Epithelial cell of prostate (primary cell): ENCODE measurements at places on chromosomes 5 and 9.

- DNase-seq: no peak
Measured at GRCh38 chr5:94432499-94432898, 185.9 kb downstream of the KIAA0825 start.

DNA sequence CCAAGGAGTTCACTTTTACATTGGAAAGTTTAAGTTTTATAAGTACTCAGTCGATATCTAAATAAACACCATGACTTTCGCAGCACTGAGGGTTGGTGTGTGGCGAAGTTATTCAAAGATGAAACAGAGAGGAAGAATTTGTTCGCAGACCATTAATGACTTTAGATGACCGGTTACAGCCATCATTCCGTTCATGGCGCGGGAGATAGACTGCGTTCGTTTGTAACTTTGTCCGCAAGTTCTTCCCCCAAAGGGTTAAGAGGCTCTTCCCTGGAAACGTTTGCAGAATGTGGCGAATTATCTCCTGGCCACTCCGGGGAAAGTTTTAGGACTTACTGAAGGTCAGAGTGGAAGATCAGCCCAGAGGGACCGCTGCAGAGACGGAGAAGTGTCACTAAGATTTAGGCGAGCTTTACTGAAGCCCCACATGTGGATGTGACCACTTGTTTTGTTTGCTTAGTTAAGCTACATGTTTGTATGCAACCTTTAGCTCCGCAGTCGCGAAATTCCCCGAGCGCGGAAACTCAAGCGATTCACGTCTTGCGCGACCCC lies 2.2 kb upstream of the FOXD1 start:
- DNase-seq: no peak

- no peak for DNase-seq
Measured at GRCh38 chr9:135506327-135507103, 6.0 kb downstream of the MRPS2 start.

DNA sequence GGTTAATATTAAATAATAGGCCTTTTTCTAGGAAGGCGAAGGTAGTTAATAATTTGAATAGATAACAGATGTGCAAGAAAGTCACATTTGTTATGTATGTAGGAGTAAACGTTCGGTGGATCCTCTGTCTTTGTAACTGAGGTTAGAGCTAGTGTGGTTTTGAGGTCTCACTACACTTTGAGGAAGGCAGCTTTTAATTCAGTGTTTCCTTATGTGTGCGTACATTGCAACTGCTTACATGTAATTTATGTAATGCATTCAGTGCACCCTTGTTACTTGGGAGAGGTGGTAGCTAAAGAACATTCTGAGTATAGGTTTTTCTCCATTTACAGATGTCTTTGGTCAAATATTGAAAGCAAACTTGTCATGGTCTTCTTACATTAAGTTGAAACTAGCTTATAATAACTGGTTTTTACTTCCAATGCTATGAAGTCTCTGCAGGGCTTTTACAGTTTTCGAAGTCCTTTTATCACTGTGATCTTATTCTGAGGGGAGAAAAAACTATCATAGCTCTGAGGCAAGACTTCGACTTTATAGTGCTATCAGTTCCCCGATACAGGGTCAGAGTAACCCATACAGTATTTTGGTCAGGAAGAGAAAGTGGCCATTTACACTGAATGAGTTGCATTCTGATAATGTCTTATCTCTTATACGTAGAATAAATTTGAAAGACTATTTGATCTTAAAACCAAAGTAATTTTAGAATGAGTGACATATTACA lies 45.7 kb downstream of the TGFBR1 start:
- no peak for DNase-seq

GRCh38 chr9:21800931-21801682 lies 1.3 kb upstream of the MTAP start:
- DNase-seq: no peak

DNA sequence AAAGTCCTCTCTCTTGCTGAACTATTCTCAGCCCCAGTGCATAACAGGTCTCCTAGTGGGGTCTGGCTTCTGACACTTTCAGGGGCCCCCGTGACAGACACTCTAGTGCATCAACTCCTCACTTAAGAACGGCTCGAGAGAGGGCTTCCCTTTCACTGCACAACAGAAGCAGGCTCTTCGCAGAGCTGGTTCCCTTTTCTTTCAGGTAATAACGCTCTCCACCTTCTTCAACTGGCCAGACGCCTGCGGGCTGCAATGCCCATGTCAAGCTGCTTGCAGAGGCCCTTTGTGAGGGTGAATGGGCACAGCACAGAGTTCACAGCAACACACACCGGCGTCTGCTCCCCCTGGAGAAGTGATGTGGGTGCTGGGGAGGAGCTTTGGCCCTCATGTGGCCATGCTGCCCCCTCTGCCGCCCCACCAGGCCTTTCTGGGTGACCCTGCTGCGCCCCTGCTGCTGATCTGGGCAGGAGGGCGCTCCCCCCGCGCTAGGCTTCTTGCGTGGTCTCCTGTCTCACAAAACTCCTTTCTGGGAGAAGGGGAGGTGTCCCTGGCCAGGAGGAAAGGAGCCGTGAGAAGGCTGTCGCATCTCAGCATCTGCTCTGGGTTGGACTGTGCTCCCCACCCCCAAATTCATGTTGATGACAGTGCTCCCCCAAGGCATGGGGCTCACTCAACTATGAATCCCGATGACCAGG lies 2.4 kb downstream of the MRPL36 start:
- DNase-seq: no peak

DNA sequence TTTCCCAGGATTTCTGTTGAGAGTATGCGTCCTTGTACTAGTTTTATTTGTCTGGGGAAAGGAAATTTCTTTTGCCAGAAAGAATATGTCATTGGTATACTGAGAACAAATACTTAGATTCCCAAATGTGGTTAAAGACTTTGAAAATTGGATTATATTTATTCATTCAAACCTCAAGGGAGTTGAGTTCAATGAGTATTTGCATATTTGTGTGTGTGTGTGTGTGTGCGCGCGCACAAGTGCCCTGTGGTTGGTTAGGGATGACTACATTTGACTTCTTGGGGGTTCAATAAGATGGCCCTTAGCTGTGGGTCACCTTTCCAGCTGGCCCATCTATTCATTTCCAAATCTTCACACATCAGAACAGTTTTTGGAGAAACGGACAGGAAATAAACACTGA lies 4.9 kb downstream of the RXFP3 start:
- no peak for DNase-seq

DNA sequence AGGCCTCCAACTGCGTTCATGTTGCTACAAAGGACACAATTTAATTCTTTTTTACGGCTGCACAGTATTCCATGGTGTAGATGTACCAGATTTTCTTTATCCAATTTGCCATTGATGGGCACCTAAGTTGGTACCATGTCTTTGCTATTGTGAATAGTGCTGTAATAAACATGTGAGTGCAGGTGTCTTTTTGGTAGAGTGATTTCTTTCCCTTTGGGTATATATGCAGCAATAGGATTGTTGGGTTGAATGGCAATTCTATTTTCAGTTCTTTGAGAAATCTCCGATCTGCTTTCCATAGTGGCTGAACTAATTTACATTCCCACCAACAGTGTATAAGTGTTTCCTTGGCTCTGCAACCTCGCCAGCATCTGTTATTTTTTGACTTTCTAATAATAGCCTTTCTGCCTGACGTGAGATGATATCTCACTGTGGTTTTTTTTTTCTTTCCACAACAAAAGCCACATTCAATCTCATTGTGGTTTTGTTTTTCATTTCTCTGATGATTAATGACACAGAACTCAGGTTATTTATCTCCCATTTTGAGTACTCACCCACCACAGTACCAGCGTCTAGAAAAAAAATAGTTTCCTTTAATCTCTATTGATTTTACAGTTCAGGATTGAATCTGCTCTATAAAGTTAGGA lies 21.9 kb downstream of the ARRDC3 start:
- no peak for DNase-seq

- no peak for DNase-seq
Measured at GRCh38 chr9:85451680-85452079, 290.1 kb downstream of the AGTPBP1 start.

- no peak for DNase-seq
Measured at GRCh38 chr5:34511915-34512314, 144.2 kb upstream of the RAI14 start.

GRCh38 chr5:73272351-73272750 lies 99.4 kb downstream of the TMEM174 start:
- no peak for DNase-seq

DNA sequence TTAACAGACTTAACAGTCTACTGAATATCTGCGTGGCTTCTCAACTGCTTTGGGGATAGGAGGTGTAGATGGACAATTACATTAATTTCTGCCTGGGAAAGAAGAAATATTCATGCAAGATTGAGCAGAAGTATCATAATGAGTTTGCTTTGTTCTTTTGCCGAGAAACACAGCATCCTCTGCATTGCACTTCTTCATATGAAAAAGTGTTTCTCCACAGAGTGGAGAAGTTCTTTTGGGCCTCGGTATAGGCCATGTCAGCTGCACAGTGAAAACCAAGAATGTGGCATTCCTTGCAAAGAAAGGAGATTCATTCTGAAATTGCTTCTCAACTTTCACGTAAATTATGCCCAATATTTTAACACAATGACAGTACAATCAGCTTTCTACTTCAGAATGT lies 17.6 kb upstream of the SNX2 start:
- no peak for DNase-seq

DNA sequence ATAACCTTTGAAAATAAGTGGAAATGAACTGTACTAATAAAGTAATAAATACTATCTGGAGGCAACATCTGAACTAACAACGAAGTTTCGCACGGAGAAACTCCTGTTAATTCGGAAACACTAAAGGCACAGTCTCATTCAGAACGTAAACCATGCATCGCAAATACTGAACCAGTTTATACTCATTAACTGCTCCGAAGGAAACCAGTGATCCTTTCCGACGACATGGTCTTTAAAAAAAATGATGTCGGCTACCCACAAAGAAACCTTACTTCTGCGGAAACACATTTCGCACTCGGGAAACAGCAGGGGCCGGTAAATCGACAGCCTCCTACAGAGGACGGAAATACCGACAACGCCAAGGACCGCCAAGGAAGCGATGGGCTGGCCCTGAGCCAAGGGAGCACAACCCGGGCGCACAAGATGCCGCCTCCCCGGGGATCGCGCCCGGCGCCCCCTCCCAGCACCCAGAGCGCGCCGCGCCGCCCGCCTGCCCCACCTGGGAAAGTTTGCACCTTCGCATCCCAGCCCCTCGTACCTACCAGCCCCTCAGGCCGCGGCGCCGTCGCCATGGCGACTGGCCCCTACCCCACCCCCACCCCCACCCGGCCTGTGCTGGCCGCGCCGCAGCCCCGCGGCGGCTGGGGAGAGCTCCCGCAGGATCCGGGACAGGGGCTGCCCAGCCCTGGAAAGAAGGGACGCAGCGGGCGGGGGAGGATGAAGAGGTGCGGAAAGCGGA lies 732 bp downstream of the PRKAA1 start:
- no peak for DNase-seq

DNA sequence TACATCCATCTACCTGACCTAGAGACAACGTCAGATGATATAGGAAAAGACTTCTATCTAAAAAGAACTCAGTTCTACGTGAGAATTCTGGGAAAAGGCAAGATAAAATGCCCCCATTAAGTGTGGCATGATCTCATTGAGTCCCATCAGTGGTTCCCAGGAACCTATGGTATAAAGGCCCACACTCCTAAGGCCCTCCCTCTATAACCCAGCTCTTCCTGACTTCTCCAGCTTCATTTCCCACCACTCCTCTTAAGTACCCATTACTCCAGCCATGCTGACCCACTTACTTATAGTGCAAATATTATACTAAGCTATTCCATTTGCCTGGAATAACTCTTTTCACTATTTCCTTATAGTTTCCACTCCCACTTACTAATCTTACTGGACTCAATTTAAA lies 95.4 kb upstream of the NR5A1 start:
- no peak for DNase-seq

GRCh38 chr5:139749242-139749641 lies 46.4 kb upstream of the PSD2 start:
- DNase-seq: no peak

- no peak for DNase-seq
Measured at GRCh38 chr9:89662718-89663613, 58.2 kb downstream of the GADD45G start.

- DNase-seq: no peak
Measured at GRCh38 chr5:159975462-159976019, 33.4 kb upstream of the TTC1 start.

DNA sequence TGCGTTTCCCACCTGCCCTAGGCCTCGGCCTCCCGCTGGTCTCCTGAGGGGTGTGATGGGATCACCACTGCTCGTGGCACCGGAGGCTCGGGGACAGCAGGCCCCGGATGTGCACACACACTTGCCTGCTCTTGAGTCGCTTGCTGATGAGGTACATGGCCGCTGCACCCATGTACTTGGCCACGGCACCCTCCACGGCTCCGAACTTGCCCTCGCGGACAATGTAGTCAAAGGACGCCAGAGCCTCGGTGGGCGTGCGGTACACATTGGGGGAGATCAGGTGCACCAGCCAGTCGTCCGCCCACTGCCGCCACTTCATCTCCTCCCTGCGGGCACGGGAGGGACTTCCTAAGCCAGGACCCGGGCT lies 4.7 kb downstream of the PTGES2 start:
- no peak for DNase-seq

- no peak for DNase-seq
Measured at GRCh38 chr5:67164856-67165525, 31.6 kb downstream of the CD180 start.

DNA sequence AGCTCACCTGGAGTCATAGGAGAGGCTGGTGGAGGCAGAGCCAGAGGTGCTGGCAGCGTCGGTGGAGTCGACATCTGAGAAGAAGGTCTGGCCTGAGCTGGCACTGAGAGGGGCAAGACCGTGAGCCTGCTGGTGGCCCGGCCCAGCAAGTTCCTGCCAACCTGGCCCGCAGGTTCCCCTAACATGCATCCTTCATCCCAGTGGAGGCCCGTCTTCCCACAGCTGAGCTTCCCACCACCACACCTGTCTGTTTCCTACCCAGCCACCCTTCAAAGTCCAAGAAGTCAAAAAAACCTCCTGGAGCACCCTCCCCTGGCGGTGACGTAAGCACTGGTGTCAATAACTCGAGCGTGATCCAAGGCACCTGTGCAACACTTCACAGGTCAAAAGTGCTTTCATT lies 16.9 kb downstream of the PHF19 start:
- no peak for DNase-seq

DNA sequence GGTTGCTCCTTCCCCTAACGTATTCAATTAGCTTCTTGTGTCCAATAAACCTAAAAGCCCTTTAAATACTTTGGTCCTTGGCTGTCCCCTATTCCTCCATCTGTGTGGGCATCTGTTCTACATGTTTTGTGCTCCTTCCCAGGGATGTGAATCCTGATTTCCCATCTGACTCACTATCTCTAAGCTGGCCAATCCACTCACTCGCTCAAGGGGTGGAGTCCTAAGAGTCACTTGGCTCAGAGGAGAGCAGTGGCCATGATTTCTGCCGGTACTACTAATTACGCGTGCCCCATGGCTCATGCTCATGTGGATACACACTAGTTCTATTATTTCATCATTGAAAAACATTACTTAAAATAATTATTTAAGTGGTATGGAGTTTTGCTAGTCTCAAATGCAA lies 89.6 kb downstream of the TAF11L14 start:
- no peak for DNase-seq
